ENCODE measurements at places on chromosomes 6 and 20. TPM values are rescaled to one million over a fixed set of nuclear protein-coding genes. Genes with fewer than 3 reads are reported as not detected.

The ID4 gene
- 15.7 TPM for polyA plus RNA-seq

The DDR1 gene
- polyA plus RNA-seq, result 149 TPM

The PI16 gene
- polyA plus RNA-seq, result 3.0 TPM

The OR2B6 gene
- polyA plus RNA-seq, result not detected

The PLN gene
- 2.8 TPM for polyA plus RNA-seq

The ARMC12 gene
- polyA plus RNA-seq, result 2.2 TPM

GRCh38 chr6:36355819-36356218 lies 19.1 kb upstream of the BNIP5 start:
- no peaks in the 10 kb centered on the region for H3K27me3 ChIP-seq
- H3K36me3 ChIP-seq, result no peaks in the 10 kb centered on the region
- H3K27ac ChIP-seq, result no peak overlapping the region
- no peak overlapping the region for H3K4me3 ChIP-seq
- H3K4me1 ChIP-seq, result no peaks in the 10 kb centered on the region

DNA sequence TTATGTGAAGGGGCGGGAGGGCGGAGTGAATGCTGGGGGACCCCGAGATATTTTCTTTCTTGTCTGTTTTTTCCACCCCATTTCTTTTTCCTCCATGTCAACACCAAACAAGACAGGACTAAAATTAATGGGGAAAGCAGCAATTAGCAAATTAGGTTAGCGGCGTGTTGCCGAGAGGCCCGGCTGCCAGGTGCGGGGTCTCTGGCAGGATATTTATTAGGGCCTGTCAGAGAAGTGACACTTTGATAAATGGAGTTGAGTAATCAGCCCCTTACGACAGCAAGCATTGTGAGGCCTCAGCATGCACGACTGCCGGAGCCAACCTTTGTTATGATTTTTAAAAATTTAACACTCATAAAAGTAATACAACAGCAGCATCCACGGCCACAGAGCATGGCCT lies 193.8 kb downstream of the DHX35 start:
- no peak for DNase-seq
- no peaks in the 10 kb centered on the region for H3K4me1 ChIP-seq
- no peaks in the 10 kb centered on the region for H3K27me3 ChIP-seq
- H3K4me3 ChIP-seq, result no peak overlapping the region
- no peak overlapping the region for H3K27ac ChIP-seq

GRCh38 chr6:168518348-168518745 lies 77.4 kb downstream of the SMOC2 start:
- no peaks in the 10 kb centered on the region for H3K4me1 ChIP-seq
- no peak overlapping the region for H3K4me3 ChIP-seq
- H3K27me3 ChIP-seq, result no peaks in the 10 kb centered on the region

- no peaks in the 10 kb centered on the region for H3K27me3 ChIP-seq
- no peak for DNase-seq
- no peak overlapping the region for H3K4me3 ChIP-seq
- H3K27ac ChIP-seq, result no peak overlapping the region
- no peaks in the 10 kb centered on the region for H3K4me1 ChIP-seq
- no peaks in the 10 kb centered on the region for H3K36me3 ChIP-seq
These were observed 376.4 kb downstream of the PREX1 start for GRCh38 chr20:48451401-48451800.

DNA sequence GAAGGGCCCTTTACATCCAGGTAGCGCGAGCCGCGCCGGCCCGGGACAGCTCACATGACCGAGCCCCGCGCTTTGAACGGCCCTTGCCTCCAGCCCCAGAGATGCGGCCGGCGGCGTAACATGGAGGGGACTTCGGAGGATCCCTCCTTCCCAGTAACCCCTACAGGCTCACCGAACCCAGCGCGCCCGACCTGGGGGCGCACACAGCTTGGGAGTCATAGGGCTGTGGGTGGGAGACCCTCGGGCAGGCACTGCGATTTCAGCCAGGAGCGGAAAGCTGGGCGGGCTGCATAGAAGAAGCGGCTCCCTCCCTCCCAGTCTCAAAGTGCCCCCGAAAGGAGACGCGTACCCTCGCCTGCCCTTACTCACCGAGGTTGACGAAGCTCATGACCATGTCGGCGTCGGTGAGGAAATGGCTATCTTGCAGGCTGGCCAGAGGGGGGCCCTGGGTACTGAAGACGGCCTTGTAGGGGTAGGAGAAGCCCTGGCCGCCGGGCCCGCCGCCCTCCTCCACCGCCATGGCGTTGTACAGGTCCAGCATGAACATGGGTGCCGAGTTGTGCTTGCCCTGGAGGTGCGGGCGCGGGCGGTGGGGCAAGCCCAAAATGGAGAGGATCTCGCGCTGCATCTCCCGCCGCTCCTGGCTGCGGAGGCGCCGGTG lies 975 bp downstream of the BMP7 start:
- no peaks in the 10 kb centered on the region for H3K27me3 ChIP-seq
- no peak for DNase-seq
- H3K4me3 ChIP-seq, result no peak overlapping the region
- no peaks in the 10 kb centered on the region for H3K36me3 ChIP-seq

DNA sequence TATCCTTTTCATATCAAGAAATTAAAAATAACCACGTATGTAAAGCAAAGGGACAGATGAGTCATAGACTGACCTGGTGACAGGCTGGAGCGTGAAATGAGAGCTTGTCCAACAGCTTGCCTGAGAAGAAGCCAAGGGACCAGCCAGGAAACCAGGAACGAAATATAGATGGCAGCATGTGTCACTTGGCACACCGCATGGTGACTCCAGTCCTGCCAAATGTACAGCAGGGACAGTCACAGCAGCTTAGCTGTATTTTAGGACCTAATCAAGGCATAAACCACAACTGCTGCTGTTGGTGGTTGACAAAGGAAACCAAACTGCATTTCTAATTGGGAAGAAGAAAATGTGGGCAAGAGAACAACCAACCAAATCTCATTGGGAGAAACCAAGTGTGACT lies 755.0 kb downstream of the TFAP2A start:
- DNase-seq, result no peak
- no peaks in the 10 kb centered on the region for H3K4me1 ChIP-seq
- H3K27me3 ChIP-seq, result no peaks in the 10 kb centered on the region
- no peak overlapping the region for H3K4me3 ChIP-seq

GRCh38 chr20:38181207-38181801 lies 16.2 kb upstream of the TGM2 start:
- no peaks in the 10 kb centered on the region for H3K27me3 ChIP-seq
- DNase-seq, result no peak
- no peak overlapping the region for H3K27ac ChIP-seq
- no peaks in the 10 kb centered on the region for H3K4me1 ChIP-seq
- no peak overlapping the region for H3K4me3 ChIP-seq

GRCh38 chr6:100305209-100305869 lies 159.4 kb downstream of the SIM1 start:
- no peaks in the 10 kb centered on the region for H3K4me1 ChIP-seq
- H3K27ac ChIP-seq, result no peak overlapping the region
- no peaks in the 10 kb centered on the region for H3K36me3 ChIP-seq
- no peaks in the 10 kb centered on the region for H3K27me3 ChIP-seq
- no peak for DNase-seq

GRCh38 chr6:43593938-43594337 lies 18.0 kb downstream of the POLH start:
- DNase-seq, result no peak
- H3K4me3 ChIP-seq, result no peak overlapping the region
- H3K27ac ChIP-seq, result no peak overlapping the region
- H3K36me3 ChIP-seq, result no peaks in the 10 kb centered on the region
- H3K27me3 ChIP-seq, result no peaks in the 10 kb centered on the region

All from pancreas (tissue), 10 donors.